T follicular helper cell (primary cell): ENCODE measurements at places on chromosomes 6 and 20.

GRCh38 chr6:107894809-107895396, 63.1 kb downstream of the SEC63 start:
- no peak for DNase-seq

- no peak for DNase-seq
These were observed 367.3 kb upstream of the EPHA7 start for GRCh38 chr6:93786474-93787330.

GRCh38 chr6:13764996-13765395, 49.4 kb downstream of the MCUR1 start:
- DNase-seq, result no peak

- no peak for DNase-seq
These were observed 53.0 kb downstream of the HDGFL1 start for GRCh38 chr6:22622351-22622750.

- no peak for DNase-seq
These were observed 3.7 kb upstream of the SLC17A2 start for GRCh38 chr6:25934156-25934555.

DNA sequence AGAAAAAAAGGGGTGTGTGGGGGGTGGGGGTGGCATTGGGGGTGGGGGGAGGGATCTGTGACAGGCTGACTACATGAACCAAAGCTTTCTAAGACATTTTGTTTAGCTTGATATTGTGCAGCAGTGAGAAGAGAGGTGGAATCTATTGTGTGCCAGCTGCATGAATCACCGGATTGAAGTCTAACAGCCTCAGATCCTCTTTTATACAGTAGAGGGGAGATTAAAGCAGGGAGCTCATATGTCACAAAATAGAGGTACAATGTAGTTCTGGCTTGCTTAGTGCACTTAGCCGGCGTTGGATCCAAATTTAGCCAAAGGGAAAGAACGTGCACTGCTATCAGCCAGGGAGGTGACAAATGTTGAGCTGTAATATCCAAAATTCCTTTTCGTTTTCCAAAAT, 404.2 kb upstream of the CITED2 start:
- DNase-seq, result no peak
